ENCODE measurements at places on chromosomes 11 and 22.

DNA sequence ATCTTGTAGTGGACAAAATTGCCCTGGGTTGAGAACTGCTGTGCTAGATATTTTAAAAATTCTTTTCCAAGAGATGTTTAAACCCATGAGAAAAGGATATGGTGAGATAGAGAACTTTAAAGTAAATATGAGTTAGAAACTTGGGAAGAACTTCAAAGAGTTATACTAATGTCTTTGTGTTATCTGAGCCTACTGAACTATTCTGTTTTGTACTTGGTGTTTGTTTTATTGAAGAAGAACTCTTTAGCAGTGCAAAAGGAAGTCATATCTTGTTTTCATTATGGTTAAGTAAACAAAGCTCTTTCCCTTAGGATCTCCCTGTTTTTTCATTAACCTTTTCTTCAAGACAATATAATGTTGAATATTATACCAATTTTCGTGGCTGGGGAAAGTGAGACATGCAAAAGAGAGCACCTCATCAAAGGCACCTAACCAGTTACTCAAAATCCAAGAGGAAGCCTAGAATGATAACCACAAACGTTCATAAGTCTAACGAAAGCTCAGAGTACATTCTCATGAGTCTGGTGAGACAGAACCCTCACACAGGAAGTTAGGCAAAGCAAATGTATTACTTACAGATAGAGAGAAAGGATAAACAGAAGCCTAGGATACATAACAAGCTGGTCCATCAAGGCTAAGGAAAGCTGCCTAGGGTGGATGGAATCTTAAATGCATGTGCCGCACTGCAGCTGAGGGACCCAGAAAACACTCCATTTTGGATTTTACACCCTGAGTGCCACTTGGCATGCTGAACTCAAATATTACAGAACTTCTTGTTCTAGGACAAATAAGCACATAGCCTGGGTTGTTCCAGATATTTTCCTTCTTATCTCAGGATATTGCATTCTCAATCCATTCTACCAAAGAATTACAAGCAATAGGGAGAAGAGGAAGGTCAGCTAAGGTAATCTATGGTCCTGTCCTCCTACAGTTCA, 112.5 kb upstream of the ANO3 start:
- DNase-seq: no peak

DNA sequence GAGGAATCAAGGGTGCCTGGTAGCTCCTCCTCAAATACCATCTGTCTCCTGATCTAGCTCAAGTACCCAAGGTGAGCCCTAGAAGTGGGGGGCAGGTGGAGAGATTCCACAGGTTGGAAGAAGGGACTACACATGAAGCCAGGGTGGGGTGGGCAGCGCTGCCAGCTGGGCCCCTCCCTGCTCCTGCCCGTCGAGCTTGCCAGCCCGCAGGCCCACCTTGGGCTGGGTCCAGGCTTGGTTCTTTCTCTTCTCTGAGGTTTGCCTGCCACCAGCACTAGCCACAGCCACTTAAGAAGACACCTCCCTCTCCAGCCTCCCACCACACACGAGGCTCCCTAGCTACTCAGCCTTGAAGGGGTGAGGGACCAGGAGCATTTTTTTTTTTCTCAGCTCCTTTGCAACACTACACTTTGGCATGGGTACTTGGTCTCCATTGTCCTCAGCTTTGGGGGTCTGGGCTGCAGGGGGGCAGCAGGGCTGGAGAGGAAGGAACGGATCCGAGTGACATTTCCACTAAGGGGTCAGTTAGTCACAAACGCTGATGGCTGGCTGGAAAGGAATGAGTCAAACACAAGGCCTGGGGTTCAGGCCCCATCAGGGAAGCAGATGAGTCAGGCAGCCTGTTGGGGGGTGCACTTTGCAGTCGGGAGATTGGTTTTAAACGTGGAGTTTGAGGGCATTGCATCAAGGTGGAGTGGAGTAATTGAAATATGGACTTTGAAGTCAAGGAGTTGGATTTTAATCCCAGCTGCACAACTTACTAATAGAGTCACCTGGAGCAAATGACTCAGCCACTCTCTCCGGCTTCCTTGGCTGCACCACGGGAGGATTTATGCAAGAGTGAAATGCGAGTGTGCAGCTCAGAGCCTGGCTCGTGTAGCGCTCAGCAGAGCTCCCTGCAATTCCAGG, 7.4 kb upstream of the NPTXR start:
- DNase-seq: no peak

DNA sequence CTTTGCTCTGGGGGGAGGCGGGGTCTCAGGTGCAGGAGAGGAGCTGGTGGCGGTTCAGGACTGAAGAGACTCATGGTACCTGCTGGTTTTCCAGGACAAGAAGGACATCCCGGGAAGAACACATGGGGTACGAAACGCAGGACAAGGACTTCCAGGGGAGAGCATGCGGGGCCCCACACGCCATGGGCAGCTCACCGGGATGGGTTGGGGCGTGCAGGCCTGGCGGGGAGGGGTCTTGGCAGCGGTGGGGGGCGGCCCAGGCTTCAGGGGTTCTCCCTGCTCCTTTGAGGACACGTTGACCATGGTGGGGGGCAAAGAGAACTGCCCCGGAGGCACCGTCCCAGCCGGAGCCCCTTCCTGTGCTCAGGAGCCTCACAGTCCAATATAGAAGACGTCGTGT, 673.2 kb downstream of the BRD1 start:
- no peak for DNase-seq

GRCh38 chr22:29116397-29117123, 43.7 kb downstream of the KREMEN1 start:
- no peak for DNase-seq

DNA sequence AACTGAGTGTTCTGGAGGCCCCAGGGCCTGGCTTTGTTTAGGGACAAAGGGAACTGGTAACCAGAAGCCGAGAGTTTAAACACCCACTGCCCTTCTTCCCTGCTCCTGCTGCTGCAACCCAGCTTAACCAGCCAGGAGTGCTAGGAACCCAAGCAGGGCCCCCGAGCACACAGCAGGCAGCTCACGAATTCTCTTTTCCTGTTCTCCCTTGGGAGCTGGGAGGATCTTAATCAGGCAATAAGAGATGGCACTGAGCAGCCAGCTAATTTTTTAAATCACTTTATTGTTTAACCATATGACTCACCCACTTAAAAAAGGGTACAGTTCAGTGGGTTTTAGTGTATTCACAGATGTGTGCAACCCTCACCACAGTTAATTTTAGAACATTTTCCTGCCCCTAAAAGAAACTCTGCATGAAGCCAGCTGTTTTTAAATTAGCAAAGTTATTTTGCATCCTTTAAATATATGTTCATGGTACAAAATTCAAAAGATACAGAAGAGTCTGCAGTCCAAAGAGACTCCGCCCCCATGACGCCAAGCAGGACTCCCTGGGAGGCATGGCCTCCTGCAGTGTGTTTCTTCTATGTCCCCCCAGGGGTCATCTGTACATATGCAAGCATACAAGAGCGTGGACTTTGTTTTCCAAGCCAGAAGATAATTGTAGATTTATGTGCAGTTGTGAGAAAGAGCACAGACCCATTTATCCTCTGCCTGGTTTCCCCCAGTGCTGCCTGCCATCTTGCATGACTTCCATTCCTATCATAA, 18.9 kb upstream of the PPP6R3 start:
- peak; percentile 84 for DNase-seq

DNA sequence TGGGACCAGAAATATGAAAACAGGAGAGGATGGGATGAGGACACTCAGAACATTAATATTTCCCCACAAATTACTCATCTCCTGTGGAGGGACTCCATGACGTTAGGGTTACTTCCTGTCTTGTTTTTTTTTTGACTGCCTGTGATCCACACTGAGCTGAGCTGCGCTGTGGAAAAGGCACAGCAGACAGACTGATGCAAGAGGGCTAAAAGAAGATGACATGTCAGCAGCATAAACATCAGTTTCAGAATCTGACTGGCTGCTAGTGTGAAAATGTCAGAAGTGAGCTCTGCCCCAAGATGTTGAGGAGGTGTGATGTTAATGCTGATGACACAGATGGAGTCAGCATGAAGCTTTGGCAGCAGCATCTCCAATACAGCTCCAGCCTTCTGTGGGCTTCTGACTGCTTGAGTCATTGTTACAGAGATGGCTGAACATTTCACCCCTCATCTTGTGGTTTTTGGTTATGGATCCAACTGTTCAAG, 286.8 kb downstream of the BLID start:
- no peak for DNase-seq

- no peak for DNase-seq
Observed at GRCh38 chr11:13338427-13339069, 61.0 kb downstream of the BMAL1 start.

DNA sequence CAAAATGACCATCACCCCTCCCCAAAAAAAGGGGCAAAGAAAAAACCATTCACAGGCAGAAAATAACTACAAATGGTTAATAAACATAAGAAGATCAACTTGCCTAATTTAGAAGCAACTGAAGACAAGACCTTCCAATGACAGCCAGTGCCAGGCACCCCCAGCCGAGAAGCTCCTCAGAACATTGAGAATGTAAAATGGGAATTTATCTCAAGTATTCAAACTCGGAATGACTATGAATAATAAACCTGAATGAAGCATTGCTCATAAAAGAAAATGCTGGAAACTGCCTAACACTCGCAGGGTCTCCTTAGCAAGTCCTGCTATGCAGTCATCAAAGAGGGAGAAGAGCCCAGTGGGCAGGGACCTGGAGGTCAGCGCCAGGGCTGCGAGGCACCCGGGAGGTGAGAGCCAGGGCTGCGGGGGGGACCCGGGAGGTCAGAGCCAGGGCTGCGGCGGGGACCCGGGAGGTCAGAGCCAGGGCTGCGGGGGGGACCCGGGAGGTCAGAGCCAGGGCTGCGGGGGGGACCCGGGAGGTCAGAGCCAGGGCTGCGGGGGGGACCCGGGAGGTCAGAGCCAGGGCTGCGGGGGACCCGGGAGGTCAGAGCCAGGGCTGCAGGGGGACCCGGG, 23.2 kb upstream of the MOB2 start:
- DNase-seq: no peak

GRCh38 chr22:17013396-17014100, 5.5 kb upstream of the GAB4 start:
- no peak for DNase-seq

GRCh38 chr11:107683807-107684206, 28.0 kb downstream of the SLN start:
- DNase-seq: no peak

DNA sequence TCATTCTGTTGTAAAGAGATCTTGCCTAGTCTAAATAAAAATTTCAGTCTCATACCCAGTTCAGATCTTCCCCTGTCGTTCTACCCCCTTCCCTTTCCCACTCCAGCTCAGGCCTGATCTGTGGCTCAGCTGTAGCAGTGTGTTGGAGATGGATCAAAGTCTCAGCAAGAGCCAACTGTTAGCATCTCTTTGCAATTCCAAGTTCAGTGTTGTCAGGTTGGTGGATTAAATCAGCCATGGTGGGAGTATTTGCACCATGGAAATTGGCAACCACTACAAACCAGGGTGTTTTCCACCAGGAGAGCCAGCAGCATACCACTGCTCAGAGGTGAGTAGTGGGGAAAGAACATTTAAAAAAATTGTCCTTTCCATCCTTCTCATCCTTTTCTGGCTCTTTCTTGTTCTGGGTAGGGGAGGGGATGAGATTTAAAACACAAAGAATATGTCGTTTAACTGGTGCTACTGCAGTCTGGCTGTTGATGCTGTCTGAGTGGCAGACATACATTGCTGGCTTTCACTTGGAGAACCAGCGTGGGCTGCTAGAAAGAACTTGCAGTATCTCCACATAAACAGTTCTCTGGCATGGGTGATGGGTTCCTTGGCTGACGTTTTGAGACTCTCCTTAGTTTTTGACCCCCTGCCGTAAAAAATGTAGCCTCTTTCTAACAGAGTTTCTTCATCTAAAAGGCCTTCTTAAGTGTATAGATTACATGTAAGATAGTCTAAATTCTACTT, 514.1 kb downstream of the RAB38 start:
- DNase-seq: no peak

DNA sequence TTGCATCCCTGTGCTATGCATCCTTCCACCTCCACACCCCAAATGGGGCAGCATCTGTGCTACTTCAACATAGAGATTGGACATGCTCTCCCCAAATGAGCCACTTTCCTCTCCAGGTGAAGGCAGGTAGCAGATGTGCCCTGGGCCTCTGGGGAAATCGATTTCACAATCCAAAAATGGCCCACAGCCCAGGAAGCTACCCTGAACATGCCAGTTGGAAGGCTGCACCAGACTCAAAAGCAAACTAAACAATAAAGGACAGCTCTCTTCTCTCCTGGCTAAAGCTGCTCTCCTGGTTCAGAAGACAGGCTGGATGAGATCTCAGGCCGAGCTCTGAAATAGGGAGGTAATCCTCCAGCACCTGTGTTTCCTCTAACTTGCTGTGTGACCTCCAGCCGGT, 19.7 kb downstream of the ISX start:
- no peak for DNase-seq

DNA sequence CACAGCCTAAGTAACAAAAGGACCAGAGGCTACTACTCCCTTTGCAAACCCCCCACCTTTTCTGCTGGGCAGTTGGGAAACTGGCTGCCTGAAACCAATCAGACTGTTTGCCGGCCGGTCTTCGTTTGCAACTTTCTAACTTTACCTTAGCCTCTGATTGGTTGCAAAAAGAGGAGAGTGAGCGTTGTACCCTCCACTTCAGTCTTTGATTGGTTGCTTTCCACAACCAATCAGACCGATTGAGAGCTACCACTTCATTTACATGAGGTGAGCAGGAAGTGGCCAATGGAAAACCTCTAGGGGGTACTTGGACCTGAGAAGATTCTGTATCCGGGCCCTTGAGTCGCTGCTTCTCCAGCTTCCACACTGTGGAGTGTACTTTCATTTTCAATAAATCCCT, 18.8 kb upstream of the CLNS1A start:
- no peak for DNase-seq

- DNase-seq: peak; percentile 48
Observed at GRCh38 chr11:55707029-55707428, 45.0 kb downstream of the OR4C6 start.

GRCh38 chr11:61815790-61816735, 740 bp downstream of the FADS1 start:
- no peak for DNase-seq

DNA sequence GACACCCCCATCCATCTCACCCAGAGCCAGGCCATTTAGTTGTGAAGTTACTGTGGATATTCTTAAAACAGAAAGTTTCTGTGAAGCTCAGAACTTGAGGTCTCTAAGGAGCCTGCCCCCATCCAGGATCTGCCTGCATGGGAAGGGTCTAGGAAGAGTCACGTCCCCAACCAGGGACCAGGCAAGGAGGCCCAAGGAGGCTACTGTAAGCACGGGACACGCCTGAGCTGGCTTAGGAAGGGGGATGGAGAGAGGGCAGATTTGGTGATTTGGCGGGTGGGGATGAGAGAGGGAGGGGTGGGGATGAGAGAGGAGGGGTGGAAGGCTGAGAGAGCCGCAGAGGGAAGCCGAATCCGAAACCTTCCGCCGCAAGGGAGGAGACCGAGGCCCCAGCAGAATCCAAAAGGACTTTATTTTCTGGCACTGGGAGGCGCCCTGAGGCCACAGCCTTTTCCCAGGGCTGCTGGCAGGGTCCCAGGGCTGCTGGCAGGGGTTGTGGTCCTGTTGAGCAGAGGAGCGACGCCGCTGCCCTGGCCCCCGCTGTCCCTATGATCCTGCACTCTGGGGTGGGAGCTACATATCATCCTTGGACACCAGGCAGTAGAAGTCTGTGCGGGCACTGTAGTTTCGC, 9.4 kb downstream of the SIGIRR start:
- DNase-seq: no peak
